T-helper 2 cell treated with Interferon-gamma antibody and Interleukin-4, amounts not matched to agents 5 μg/mL and 100 μg/mL, for 36 hours (primary cell): ENCODE measurements at places on chromosomes 1 and 21.

DNA sequence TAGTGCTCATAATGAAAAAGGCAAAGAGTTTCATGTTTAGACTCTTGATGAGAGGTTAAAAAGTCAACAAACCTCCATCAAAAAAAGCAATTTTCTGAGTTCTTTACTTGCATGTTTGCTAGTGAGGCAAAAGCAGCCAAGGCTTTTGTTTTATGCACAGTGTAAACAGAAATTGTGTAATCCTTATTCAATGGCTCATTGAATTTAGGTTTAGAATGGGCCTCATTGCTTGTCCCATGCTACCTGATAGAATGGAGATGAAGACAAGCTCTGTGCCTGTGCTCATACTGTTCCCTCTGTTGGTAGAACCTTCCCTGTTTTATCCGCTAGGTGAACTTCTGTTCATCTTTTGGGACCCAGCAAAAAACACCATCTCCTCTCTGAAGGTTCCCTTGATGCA, 10.0 kb upstream of the LRRC8D start:
- DNase-seq: no peak

DNA sequence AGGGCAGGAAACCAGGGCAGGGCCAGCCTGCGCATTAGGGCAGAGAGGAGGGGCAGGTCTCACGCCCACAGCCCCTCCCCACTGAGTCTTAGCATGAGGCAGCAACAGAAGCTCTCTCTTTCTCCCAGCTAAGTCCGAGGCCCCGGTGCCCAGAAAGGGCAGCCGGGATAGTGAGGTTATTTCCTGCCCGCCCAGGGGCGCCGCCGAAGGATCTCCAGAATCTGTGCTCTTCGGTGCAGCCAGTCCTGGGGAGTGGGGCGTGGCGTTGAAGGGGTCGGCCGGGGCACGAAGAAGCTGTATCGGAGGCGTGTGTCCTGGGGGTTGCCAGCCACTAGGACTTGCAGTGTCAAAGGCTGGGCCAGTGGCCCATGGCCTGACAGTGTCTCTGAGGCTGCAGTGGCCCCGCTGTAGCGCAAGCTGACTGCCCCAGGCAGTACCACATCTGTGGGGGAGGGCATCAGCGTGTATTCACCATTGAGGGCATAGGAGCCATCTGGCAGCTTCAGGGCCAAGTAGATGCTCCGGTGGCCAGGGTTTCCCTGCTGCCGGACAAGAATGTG, 7.8 kb downstream of the ADAMTS4 start:
- no peak for DNase-seq

DNA sequence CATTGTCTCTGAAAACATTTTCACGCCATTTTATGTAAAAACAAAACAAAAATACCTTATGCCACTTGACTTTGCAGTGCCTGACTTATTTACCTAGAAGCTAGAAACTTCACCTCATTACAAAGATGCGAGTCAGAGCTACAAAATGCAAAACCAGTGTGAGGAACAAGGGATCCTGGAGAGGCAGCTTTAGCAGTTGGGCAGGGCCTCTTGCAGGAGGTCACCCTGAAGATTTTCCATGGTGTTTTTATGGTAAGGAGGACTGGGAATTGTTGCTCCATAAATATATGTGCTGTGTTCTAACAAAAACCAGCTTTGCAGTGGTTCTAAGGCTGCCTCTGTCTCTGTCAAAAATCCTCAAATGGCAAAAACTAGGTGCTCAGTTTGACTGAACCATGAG, 36.4 kb upstream of the TARBP1 start:
- no peak for DNase-seq

DNA sequence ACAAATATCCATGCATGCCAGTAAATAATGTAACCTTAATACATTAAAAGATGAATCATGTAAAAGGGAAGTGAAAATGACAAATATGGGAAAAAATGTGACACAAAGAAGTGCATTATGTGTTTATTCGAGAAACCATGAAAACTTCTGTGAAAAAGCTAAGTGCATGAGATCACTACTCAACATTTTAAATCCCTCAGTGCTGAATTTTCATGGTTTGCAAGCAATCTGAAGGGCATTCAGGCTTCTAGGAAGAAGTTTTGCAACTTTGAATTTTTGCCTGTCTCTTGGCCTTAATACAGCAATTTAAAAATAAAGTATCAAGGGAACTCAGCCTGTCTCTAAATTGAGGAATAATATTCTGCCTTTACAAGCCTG, 78.2 kb downstream of the MAP3K7CL start:
- no peak for DNase-seq

DNA sequence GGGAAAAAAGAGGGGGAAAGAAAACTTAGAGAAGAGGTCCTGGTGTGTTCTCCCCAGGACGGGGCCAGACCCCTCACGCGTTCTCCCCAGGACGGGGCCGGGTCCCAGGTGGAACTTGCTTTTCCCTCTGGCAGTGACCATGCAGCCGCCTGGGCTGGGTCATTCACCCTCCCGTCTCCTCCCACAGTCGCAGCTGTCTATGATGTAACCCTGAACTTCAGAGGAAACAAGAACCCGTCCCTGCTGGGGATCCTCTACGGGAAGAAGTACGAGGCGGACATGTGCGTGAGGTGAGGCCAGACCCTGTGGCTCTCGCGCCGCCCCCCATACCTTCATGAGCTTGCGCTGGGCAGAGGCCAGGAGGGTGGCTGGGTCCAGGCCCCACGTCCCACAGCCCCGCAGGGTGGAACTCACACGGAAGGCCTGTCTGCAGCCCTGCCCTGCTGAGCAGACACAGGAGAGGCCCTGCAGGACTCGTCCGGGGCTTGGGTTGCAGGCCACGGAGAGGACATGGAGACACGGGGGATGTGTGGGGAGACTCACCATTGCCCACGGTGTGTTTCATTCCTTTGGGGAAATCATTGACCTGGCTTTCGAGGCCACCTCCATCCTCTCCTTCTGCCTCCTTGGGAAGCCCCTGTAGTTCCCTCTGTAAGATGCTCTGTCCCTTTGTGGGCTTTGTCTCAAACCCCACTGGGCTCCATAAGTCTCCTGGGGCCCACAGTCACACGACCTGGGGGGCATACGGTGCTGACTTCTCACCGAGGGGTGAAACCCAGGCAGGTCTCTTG, 40.7 kb upstream of the TRAPPC10 start:
- no peak for DNase-seq

DNA sequence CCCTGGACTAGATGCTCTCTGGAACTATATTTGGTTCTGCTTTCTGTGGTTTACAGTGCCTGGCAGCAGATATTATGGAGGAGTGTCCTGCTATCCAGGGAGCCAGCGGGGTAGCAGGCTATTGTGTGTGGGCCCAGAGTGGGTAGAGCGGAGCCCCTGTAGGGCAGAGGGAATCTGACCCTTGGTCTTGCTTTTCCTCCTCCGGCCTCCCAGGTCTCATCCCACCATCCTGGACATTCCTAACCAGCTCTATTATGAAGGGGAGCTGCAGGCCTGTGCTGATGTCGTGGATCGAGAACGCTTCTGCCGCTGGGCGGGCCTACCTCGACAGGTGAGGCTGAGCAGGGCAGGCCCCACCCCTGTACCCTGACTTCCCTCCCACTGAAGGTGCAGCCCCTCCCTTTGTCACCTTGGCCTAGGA, 9.1 kb downstream of the RHOC start:
- no peak for DNase-seq

DNA sequence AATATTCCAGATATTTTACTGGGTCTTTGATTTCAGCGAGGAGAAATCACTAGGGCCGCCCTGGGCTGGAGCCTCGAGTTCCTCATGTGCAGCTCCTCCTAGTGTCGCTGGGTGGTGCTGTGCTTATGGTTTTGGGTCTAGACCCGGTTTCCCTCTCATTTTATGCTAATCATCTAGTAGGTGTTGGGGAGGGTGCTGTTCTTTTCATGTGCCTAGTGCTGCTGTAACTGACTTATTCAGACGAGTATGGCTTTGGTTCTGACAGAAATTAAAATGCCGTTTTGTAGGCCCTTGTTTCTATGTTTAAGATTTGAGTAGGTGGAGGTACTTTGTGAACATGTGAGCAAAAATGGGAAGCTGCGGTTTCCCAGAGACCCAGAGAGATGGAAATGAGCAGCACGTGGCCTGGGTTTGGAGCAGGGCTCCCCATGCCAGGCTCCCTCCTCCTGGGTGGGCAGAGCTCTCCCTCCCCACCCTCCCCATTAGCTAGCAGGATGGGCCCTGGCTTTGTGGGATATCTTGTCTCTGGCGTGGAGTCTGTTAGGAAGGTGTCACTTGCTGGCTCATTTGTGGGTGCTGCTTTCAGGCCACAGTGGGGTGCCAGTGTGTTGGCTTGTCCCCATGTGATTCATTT, 74.0 kb upstream of the GPR88 start:
- peak; percentile 40 for DNase-seq

DNA sequence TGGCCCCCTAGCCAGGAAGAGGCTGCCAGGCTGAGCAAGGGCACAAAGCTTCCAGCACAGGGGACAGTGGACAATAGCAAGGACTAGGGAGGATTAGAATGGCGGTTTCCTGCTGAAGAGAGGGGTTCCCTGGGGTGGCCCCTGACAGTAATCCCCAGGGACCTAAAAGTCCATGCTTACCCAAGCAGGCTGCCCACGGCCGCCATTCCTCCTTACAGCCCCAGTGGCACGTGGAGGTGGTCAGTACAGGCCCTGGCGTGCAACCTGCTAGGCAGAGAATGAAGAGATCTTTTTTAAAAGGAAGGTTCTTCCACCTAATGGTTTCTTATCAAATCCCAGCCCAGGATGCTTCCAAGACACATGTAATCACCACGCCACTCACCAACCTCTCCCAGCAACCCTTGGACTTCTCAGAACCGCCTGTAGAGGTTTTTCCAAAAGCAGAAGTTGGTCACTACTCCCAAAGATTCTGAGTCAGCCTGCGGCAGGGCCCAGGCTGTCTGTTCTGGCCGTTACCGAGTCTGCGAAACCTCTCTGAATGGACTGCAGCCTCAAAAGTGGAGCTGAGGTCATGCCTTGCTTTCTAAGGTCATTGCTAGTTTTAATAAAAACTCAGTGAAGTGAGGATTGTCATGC, 926 bp downstream of the MRPL55 start:
- no peak for DNase-seq

- no peak for DNase-seq
Observed at GRCh38 chr1:235597867-235598553, 51.6 kb downstream of the GNG4 start.

GRCh38 chr1:214700437-214700836, 97.4 kb downstream of the CENPF start:
- no peak for DNase-seq

DNA sequence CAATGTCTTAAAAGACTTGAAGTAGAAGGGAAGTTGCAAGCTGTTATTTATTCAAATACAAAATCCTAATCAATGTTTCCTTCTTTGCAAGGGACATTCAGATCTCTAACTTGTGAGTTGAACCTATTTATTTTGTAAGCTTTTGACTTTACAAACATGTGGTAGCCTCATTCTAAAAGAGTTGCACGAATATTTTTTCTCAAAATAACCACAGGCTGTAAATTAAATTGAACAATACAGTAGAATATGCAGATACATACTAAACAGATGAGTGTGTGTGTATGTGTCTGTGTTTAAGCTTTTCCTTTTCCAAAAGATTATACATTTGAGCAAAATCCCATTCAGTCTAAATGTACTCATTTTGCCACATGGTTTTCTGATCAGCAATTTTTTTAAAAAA, 4.8 kb upstream of the DYNLT5 start:
- DNase-seq: no peak

DNA sequence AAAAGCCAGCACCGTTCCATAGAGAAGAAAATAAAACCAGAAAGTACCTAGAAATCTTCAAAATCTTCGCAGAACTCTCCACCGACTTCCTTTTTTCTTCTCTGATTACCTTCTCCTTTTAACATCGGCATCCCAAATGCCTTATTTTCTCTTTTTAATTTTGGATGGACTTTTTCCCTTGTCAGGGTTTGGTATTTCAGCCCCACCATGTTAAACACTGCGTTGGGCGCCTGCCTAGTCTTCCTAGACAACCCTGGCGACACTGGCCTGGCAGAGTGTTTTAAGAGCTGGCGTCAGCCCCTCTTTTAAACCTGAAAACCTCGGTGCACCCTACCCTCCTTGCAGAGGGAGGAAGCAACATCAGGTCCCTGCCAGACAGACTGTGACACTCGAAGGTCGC, 66.0 kb upstream of the EFHD2 start:
- DNase-seq: no peak

DNA sequence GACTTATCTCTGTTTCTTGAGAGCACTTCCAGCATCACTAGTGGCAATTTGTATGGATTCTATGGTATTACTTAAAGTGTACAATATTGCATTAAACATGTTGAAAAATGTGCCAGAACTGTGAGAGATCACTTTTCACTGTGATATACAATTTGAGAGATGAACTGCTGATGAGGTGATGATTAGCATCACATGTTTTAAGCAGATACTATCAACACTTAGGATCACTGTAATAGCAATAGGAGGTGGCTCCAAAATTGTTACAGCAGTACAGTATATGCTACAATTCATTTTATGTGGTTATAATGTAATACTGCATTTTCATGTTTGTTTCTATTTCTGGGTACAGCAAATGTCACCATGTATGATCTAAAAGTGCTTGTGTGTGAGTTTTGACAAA, 570.0 kb downstream of the PTPRC start:
- no peak for DNase-seq

DNA sequence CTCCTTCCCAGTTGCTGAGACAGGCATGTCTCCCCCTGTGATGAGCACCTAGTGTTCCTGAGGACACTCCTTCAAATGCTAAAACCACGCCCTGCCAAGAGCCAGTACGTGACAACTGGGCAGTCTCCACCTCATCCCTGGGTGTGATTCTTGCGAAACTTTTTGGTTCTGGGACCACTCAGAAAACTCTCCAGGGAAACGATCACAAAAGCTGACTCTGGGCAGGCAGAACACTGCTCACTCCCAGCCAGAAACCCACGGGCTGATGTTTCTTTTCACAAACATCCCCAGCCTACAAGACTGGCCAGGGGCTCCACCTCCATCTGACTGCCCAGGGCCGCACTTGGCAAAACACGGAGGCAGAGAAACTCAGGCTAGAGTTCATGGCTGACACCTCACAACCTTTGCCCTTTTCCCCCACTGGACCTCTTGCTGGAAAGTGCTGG, 24.4 kb downstream of the DHRS3 start:
- DNase-seq: no peak

DNA sequence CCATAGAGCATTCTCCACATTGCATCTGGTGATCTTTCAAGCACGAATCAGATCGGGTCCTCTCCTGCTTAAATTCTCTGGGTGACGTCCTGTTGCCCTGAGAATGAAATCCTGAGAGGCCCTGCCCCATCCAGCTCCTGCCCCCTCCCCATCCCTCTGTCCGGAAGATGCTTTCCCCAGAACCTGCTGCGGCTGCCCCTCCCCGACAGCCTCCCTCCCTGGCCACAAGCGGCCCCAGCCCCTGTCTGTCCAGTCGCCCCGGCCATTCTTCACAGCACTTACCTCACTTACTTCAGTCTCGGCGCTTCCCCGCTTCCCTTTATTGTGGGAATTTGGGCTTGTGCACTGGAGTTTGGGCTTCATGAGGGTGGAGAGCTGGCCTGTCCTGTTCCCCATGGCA, 40.3 kb downstream of the TAS1R2 start:
- DNase-seq: no peak

- DNase-seq: no peak
Observed at GRCh38 chr1:68969441-68969840, 472.6 kb upstream of the DEPDC1 start.

- DNase-seq: no peak
Observed at GRCh38 chr1:98034505-98034904, 113.7 kb upstream of the DPYD start.

- DNase-seq: no peak
Observed at GRCh38 chr1:163922743-163923201, 601.0 kb downstream of the NUF2 start.
